AG10803 (cell line): ENCODE measurements at places on chromosomes 7 and 10.
A peak's percentile ranks its signal among the peaks of the same experiment; 100 is the strongest.

DNA sequence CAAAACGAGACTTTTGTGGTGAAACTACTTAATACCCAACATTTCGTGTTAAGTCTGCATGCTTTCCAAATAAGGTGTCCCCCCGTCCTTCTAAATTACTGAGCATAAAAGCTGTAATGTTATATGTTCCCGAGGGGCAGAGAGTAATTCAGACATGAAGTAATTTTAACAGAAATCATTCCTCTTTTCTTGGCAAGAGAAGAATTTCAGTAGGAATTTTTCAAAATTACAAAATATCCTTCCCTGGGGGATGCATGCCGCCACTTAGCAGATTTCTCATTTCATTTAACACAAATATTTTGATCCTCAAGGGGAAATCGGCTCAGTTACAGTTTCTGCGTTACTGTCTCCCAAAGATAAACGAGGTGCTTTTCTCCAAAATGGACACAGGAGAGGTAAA is 213.2 kb upstream of the RHOBTB1 start:
- DNase-seq, result peak; percentile 20

DNA sequence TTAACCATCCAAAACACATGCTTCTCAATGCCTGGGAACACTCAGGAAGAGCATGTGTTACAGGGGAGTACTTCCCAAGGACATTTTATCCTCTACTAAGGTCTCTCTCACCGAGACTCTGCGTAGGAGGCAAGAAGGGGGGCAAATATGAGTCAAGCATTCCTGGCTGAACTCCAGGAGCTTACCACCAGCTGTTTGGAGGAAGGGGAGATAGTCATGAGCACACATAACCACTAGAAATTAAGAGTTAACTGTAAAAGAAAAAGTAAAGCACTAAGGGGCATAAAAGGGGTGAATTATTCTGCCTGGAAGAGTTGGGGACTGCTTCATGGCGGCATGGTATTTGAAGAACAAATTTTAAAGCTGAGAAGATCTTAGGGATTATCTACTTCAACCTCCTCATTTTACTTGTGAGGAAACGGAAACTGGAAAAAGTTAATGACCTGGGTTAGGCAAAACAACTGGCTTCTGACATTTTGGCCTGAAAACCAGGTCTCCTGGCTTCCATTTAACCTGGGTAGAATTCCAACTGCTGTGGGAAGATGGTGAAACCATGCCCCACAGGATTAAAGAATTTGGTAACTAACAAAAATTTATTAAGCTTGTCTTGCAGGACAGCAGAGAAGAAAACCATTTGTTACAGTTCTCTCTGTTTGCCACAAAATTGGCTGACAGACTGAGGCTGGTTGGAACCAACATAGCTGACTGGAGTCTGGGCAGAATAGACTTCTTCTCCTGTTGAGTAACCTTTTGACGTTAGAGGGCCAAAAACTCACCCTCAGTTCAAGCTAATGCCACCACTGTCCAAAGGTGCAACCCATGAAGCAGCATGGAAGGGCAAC is 85.5 kb downstream of the SLC25A13 start:
- DNase-seq, result peak; percentile 74

DNA sequence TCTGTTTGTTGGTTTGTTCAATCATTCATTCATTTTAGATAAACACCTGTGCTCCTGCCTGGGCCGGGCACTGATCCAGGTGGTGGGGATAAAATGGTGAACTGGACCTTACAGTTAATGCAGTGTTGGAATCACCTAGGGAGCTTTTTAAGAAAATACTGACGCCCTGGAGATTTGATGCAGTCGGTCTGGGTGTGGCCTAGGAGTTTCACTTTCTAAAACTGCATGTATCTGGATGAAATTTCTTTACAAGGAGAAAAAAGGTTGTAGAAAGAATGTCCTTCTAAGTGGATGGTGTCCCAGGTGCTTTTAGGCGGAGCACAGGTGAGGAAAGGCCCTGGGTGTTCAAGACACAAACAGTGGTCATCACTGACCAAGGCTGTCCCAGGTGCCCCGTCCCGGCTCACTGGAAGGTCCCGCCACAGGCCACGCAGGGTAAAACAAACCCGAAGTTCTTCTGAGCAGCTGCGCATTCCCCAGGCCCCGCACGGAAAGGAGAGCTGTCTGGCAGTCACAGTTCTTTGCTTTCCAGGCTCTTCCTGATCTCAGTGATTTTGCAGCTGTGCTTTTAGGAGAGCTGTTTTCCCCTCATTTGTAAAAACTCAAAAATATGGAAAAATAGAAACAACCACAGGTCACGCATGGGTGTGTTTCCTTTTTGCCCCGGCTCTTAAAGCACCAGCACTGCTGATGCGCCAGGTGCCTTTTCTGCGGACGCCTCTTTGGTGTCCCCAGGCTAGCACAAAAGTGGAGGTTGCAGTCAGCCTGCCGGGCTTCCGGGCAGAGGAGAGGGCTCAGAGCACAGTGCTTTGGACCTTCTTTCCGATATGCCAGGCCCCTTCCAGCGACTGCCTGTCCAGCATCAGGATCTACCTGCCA is 161.9 kb downstream of the GRK5 start:
- DNase-seq, result peak; percentile 36

- DNase-seq, result no peak
Measured at GRCh38 chr10:35262436-35262835, 73.9 kb upstream of the CCNY start.

DNA sequence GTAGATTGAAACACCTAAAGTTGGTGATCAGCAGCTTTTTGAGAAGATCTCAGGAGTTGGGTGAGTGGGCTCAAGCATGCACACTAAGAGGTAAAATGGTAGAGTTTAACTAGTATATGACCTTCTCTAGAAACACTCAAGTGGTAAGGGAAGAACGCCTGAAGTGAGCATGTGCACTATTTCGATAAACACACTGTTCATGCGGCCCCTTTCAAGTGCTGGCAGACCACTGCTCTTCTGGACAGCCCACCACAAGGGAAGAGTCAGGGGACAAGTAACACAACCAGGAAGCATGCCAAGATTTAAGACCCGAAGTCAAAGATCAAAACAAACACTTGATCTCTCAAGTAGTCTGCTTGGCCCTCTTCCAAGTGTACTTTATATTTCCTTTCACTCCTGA is 519.5 kb upstream of the ZWINT start:
- DNase-seq, result no peak

- DNase-seq, result no peak
Measured at GRCh38 chr7:132404261-132404660, 172.0 kb downstream of the PLXNA4 start.

- peak; percentile 97 for DNase-seq
Measured at GRCh38 chr7:83468251-83468739, 180.6 kb downstream of the SEMA3E start.

DNA sequence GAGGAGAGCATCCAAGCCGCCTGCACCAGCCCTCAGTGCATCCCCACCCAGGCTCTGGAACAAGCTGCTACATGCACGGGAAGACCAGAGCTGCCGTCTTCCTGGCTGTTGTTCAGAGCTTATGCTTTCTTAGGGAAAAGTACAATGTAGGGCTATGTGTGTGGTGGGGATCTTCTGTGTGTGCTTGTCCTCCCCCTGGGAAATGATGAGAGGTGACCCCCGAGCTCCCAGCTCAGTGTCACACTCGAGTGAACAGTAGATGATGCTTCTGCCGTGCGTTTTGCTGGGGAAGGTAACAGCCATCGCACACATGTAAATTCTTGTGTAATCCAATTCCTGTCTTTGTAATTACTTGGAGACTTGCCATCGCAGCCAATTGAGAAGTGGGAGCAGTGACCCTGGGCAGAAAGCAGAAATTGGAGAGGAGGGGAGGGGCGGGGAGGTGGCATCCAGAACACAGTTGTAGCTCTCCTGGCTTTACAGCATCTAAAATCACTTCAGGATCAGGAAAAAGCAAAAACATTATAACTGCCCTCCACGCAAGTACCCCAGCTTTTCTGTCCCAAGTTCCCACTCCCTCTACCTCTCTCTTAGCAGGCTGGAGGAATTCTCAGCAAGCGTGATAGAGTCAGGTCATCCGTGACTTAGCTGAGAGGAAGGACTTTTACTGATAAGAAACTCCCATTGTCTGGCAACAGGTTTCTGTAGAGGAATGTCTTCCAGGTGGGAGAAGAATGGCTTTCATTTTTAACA is 149.6 kb downstream of the TCF7L2 start:
- DNase-seq, result no peak

DNA sequence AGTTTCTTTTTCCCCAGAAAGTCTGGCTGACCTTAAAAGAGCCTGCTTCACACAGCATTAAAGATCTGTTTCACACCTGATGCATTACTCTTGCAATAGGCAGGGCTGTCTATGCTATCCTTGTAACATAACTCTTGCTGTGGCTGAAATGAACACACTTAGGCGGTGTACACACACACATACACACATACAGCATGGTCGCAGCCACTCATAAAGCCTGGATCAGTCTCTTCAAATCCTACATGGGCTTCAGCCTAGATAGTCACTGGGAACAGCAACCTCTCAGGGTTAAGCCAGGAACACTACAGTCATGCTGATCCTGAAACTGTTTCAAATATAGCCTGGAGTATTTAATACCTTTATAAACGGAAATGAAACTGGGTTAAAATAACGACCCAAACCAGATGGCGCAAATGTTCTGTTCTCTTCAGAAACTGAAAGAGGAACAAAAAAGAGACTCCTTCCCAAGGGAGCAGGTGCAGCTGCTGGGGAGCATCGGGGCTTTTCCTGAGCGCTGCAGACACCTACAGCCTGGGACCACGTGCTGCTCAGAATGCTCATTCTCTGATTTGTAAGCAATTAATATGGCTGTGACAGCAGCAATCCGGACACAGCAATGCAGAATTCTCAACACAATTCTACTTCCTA is 61.0 kb upstream of the SFMBT2 start:
- no peak for DNase-seq

DNA sequence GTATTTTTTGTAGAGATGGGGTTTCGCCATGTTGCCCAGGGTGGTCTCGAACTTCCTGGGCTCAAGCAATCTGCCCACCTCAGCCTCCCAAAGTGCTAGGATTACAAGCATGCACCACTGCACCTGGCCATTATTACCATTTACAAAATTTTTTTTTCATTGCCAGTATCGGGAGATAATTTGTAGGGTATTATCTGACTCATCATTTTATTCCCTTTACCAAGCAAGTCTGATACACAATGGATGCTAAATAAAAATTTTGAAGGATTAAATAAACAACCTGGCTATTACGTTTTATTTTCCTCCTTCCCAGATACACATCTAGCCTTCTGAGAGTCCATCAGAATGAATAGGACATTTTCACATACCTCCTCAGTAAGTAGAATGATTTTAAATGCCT is 38.1 kb upstream of the CPN1 start:
- no peak for DNase-seq

- no peak for DNase-seq
Measured at GRCh38 chr7:1897076-1897860, 227.2 kb downstream of the ELFN1 start.

- DNase-seq, result no peak
Measured at GRCh38 chr7:44059219-44060090, 5.9 kb downstream of the PGAM2 start.

DNA sequence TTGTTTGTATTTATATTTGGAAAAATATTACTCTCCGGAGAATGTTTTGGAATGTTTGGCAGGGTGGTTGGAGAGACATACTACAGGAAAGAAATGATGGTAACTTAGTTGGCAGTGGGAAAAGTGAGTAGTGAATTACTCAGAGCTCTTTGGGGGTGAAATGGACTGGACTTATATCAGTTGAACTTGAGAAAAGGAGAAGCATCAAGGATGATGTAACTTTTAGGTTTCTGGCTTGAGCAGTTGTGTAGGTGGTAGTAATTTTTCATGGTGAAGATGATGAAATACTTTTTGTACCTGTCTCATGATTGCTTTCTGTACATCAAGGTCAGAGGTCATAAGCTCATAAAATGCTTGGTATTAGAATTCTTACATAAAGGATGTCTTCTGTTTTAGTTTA is 617.2 kb downstream of the AUTS2 start:
- DNase-seq, result peak; percentile 79

DNA sequence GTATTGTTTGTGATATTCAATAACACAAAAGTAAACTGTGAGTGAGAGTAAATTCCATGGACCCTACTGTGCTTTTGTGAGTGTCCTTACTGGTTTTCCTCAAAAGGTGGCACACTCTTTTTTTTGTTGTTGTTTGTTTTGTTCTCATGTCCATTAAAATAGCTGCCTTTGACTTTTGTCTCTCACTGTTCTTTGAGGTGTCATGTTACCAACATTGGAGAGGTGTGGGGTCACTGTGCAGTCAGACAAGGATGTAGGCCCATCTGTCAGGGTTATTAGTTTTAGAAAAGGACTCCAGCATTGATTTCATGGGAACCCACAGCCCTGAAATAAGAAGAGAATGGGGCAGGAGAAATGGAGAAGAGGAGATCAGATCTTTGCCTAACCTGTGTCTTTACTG is 383.1 kb downstream of the SORCS3 start:
- no peak for DNase-seq

DNA sequence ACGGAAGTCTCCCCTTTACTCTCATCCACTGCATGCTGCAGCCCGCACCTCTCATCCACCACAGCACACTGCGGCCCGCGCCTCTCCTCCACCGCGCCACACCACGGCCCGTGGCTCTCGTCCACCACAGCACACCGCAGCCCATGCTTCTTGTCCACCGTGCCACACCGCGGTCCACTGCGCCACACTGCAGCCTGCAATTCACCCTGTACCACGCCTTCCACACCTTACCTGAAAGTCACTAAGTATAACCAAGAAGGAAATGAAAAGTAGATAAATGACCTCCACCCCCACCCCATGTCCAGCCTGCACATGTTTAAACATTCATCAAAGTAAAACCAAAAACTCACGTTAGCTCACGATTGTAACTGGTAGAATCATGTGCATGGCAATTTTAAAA is 176.1 kb downstream of the DIP2C start:
- no peak for DNase-seq

GRCh38 chr10:7362471-7362870 is 48.4 kb downstream of the SFMBT2 start:
- peak; percentile 2 for DNase-seq

GRCh38 chr7:140616328-140616727 is 24.3 kb downstream of the DENND2A start:
- no peak for DNase-seq

GRCh38 chr7:82404094-82404493 is 39.5 kb downstream of the CACNA2D1 start:
- no peak for DNase-seq

- peak; percentile 95 for DNase-seq
Measured at GRCh38 chr7:30173058-30173897, 38.5 kb downstream of the MTURN start.

GRCh38 chr10:67520924-67521520 is 175.0 kb downstream of the CTNNA3 start:
- DNase-seq, result peak; percentile 48
